ENCODE measurements at places on chromosomes 16 and 17. TPM values are rescaled to one million over a fixed set of nuclear protein-coding genes. Genes with fewer than 3 reads are reported as not detected.
A peak's percentile ranks its signal among the peaks of the same experiment; 100 is the strongest.

CBFA2T3 gene
- 0.12 TPM for total RNA-seq

UTS2R gene
- total RNA-seq, result not detected

FKBP10 gene
- 1.4 TPM for total RNA-seq

TP53TG3F gene
- total RNA-seq, result not detected

PABPN1L gene
- not detected for total RNA-seq

MYH2 gene
- not detected for total RNA-seq

DNA sequence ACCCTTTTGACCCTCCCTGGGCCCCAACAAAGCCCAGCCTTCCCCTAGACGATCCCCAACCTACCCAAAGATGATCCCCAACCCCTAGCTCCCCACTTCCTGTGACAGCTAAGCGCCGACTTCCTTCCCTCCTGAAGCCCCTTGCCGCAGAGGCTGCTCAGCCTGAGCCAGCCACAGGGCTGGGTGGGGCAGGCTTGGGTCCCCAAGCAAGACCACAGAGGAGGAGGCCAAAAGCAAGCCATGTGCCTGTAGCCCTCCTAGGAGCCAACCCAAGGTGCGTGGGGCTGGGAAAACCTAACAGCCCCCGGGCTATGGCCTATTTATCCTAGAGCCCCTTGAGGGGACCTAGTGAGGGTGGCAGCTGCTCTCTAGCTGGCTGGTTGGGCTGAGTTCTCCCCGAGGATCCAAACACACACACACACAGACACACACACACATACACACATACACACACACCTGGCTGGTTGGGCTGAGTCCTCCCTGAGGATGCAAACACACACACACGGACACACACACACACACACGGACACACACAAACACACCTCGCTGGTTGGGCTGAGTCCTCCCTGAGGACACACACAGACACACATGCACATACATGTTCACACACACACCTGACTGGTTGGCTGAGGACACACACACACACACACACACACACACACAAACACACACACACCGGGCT, 4.8 kb downstream of the ARRB2 start:
- peak; percentile 60 for DNase-seq
- no peaks in the 10 kb centered on the region for H3K27me3 ChIP-seq
- peaks cover 46% of the 10 kb centered on the region for H3K36me3 ChIP-seq
- H3K27ac ChIP-seq, result peak overlapping the region; percentile 94
- H3K4me1 ChIP-seq, result peaks cover 37% of the 10 kb centered on the region

DNA sequence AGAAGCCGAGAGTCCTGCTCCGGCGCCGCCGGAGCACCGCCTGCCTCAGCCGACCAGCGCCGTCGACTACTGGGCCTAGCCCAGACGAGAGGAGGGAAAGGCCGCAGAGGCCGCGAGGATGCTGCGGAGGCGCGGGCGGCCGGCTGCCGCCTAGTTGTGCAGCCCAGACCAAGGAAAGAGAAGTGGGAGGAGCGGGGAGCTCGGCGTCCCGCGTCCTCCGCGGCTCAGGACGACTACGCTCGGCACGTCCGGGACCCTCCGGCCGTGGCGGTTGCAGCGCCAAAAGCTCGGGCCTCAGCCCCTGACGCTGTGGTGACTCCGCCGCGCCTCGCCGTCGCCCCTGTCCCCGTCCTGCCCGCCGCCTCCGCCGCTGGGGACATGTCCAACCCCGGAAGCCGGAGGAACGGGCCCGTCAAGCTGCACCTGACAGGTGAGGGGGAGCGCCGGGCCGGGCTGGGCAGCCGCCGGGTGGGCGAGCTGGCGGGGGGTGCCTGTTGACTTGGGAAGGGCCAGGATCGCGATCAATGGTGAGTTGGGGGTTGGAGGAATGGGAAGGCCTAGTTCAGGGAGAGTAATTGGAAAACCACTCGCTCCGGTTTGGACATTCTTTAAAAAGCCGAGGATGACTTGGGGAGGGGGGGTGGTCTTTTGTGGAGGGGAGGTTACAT, 37.7 kb downstream of the RNF135 start:
- H3K36me3 ChIP-seq, result no peaks in the 10 kb centered on the region
- peaks cover 17% of the 10 kb centered on the region for H3K4me1 ChIP-seq
- no peaks in the 10 kb centered on the region for H3K27me3 ChIP-seq
- H3K27ac ChIP-seq, result peak overlapping the region; percentile 78
- H3K4me3 ChIP-seq, result peak overlapping the region; percentile 87
- DNase-seq, result peak; percentile 74

DNA sequence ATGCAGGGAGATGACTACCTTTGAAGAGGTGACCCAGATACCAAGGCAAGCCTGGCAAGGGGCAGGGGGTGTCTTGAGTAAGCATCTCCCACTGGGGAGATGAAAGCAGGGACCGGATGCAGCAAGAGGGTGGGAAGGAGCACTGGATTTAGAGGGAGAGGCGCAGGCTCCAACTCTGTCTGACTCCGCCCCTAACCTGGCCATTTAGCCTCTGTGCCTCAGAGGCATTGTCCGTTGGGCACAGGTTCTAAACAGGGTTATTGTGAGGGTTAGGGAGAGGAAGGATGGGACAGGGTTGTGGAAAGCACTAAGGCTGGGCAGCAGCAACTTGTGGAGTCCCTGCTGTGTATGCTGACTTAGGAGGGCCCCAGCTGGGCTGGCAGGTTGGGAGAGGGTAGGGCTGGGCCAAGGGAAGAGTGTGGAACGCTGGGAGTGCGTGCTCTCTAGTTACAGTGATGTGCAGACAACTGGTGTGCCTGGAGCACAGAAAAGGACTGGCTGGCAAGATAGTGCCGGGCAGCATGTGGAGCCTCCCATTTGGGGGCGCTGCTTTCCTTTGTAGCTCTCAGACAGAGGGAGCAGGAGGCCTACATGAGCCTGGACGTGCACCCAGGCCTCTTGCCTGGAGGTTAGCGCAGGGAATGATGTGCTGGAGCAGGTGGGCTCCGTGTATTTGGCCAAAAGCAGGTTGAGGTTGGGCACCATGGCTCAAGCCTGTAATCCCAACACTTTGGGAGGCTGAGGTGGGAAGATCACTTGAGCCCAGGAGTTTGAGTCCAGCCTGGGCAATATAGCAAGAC, 26.2 kb downstream of the TBX2 start:
- H3K27ac ChIP-seq, result no peak overlapping the region
- H3K36me3 ChIP-seq, result no peaks in the 10 kb centered on the region
- no peak for DNase-seq
- no peaks in the 10 kb centered on the region for H3K4me1 ChIP-seq

- peak overlapping the region; percentile 96 for H3K27ac ChIP-seq
- H3K4me3 ChIP-seq, result peak overlapping the region; percentile 92
- H3K27me3 ChIP-seq, result no peaks in the 10 kb centered on the region
- peak; percentile 42 for DNase-seq
- H3K4me1 ChIP-seq, result peaks cover 21% of the 10 kb centered on the region
Observed at GRCh38 chr16:30649725-30650368, 913 bp upstream of the PRR14 start.

- H3K27me3 ChIP-seq, result no peaks in the 10 kb centered on the region
- no peak overlapping the region for H3K4me3 ChIP-seq
- no peaks in the 10 kb centered on the region for H3K36me3 ChIP-seq
Observed at GRCh38 chr17:78532311-78532710, 44.9 kb downstream of the DNAH17 start.

DNA sequence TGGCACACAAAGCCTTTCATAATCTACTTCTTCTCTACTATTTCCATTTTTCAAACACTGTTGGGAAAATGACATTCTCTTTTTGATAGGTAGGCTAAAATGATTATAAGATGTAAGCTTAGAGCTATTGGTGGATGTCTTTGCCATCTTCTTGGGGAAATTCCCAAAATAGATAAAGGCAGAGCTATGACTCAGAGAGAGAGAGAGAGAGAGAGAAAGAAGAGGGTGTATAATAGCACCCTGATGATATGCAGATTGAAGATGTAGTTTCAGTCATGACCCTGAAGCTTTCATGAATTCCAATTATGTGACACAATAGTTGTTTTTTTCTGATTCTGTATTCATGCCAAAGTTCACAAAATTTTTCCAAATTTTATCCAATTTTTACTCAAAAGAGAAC, 529.1 kb downstream of the HS3ST4 start:
- no peak overlapping the region for H3K27ac ChIP-seq
- H3K27me3 ChIP-seq, result peaks cover 8% of the 10 kb centered on the region

GRCh38 chr16:1159973-1160772, 7.3 kb downstream of the CACNA1H start:
- H3K27me3 ChIP-seq, result peaks cover 18% of the 10 kb centered on the region
- no peak overlapping the region for H3K4me3 ChIP-seq
- H3K4me1 ChIP-seq, result no peaks in the 10 kb centered on the region
- H3K36me3 ChIP-seq, result no peaks in the 10 kb centered on the region

- no peaks in the 10 kb centered on the region for H3K27me3 ChIP-seq
- no peak overlapping the region for H3K27ac ChIP-seq
Observed at GRCh38 chr17:16873174-16874035, 98.5 kb downstream of the TNFRSF13B start.

DNA sequence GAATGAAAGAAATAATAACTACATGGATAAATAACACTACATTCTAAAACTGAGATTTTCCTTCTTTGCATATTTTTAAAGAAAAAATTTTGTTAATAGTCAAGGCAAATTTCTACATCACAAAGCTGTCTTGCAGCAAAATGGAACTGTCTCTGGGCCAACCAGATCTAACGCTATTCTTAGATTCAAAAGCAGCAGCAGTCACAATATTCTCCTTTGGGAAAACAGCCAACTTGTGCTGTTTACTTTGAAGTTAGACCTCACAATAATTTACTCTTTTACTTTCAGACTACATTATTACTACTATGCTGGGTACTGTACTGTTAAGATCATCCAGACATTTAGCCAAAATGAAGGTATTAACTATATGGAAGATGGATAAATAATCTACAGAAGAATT, 189.1 kb downstream of the CEP112 start:
- no peak for DNase-seq
- no peak overlapping the region for H3K27ac ChIP-seq
- no peaks in the 10 kb centered on the region for H3K27me3 ChIP-seq
- H3K36me3 ChIP-seq, result no peaks in the 10 kb centered on the region

DNA sequence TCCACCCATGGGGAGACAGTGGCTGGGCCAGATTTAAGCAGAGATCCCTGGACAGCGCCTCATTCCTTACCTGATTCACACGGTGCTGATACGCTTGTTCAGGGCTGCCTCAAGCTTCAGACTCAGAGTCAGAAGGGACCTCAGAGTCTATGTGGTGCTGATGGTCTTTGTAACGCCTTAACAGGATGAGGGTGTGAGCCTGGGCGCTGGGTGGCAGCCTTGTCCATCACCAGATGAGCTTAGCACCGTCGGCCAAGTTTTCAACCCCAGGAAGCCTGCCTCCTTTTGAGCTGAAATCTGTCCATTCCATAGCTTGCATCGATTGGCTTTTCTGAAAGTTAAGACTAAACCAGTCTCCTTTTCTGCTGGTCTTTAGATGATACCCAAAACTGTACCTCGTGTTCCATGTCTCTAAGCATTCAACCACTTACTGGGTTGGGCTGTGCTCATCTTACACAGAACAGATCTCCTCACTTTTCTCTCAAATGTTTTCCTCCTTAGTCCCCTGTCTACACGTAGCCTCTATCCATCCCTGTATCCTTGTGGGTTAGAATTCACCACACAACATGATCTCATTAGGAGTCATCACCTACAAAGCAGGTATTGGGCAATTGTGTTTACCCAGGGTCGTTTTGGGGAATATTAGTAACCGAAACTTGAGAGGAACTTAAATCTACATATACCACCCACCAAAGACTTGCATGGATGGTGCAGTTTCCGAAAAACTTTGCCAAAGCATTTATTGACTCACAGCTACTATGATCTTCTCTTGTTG, 573.4 kb downstream of the CDH13 start:
- no peak for DNase-seq
- no peak overlapping the region for H3K27ac ChIP-seq
- no peaks in the 10 kb centered on the region for H3K27me3 ChIP-seq
- no peaks in the 10 kb centered on the region for H3K36me3 ChIP-seq
- no peaks in the 10 kb centered on the region for H3K4me1 ChIP-seq

DNA sequence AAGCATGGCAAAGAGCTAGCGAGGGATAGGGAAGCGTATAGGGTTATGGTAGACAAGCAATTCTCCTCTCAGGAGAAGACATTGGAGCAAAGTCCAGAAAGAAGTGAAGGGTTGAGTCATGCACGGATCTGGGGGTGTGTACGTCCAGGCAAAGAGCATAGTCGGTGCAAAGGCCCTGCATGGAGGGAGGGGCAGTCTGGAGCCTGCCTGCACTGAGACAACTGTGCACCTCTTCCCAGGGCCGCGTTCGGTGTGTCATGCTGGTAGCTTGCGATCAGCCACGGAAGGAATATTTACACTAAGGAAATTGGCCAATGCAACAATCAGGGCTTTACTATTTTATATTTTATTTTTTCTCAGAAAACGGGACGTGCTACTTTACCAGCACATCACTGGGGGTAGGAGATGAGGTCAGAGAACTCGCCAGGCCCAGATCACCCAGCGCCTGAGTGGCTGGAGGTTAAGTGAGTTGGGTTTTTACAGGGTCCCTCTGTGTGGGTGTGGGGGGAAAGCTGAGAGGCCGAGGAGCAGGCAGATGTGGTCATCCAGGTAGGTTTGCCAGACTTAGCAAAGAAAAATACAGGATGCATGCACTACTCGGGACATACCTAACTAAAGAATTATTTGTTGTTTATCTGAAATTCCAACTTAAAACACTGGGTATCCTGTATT, 6.7 kb upstream of the B9D1 start:
- no peak overlapping the region for H3K4me3 ChIP-seq
- no peak for DNase-seq
- H3K27ac ChIP-seq, result no peak overlapping the region
- no peaks in the 10 kb centered on the region for H3K27me3 ChIP-seq
- H3K36me3 ChIP-seq, result no peaks in the 10 kb centered on the region

DNA sequence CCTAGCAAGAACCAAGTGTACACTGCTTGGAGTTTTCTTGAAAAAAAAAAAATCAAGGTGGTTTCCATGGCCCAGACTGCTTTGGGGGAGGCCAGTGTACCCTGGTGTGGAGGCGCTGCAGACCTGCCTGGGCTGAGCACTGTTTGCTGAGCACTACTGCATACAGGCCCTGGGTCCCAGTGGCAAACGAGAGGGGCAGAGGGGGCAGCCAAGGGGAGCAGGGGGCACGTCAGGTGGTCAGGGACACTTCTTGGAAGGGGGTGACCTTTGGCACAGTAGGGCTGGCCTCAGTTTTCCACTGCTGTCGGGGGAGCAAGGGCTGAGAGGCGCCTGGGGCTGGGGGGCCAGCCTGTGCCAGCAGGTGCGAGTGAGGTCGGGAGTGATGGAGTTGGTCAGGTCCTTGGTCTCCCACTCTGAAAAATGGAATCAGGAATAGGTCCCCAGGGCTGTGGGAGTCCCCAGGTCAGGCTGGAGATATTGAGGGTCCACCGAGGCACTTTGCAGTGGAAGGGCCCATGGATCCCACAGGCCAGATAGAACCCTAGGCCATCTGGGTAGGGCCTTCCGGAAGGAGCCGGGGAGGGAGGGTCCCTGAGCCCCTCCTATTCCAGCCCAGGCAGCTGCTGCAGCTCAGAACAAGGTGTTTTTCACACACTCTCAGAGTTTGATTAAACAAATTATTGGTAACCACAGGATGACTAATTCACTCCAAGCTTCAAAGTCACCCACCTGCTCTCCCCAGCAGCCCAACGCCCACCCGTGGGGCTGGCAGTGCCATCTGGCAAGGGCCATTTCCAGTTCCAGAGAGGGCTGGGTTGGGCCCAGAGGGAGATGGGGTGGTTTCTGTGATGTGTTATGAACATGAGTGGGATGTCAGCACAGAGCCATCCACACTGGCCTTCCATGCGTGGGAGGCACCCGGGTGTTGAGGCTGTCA, 3.5 kb downstream of the ZFPM1 start:
- DNase-seq, result peak; percentile 85
- H3K27ac ChIP-seq, result peak overlapping the region; percentile 98
- no peaks in the 10 kb centered on the region for H3K36me3 ChIP-seq
- H3K27me3 ChIP-seq, result no peaks in the 10 kb centered on the region
- peak overlapping the region; percentile 79 for H3K4me3 ChIP-seq
